ENCODE measurements at places on chromosomes 12 and 14. TPM values are rescaled to one million over a fixed set of nuclear protein-coding genes. Genes with fewer than 3 reads are reported as not detected.

The CMA1 gene
- 0.50 TPM for total RNA-seq

DNA sequence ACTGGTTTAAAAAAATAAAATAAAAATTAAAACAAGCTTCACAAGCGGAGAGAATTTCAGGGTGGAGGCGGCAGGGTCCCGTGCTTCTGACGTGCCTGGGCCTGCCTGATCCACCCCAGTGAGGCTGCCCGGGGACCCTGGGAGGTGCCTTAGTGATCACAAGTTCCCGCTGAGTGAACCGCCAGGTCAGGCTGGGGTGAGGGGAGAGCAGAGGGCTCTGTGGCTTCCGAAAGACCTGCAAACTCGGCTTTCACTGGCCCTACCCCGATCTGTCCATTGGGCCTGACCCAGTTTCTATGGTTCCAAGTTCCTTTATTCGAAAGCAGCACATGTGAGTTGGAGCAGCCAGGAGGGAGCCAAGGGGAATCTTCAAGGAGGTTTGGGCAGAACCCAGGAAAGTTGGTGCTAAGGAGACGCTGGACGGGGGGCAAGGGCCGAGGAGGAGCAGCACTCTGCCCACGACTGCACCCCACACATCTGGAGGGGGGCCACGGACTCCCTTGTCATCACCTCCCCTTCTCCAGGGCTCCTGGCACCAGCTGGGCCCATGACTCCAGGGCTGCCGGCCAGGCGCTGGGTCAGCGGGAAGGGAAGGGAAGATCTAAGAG lies 12.9 kb downstream of the MMP14 start:
- no peak for DNase-seq
- no peak overlapping the region for H3K4me3 ChIP-seq
- H3K4me1 ChIP-seq, result peaks cover 11% of the 10 kb centered on the region
- H3K27ac ChIP-seq, result no peak overlapping the region
- H3K27me3 ChIP-seq, result peaks cover 23% of the 10 kb centered on the region

The TRMT5 gene
- 20.8 TPM for total RNA-seq

GRCh38 chr12:126570566-126570965 lies 1505.3 kb downstream of the AACS start:
- no peaks in the 10 kb centered on the region for H3K27me3 ChIP-seq
- H3K36me3 ChIP-seq, result no peaks in the 10 kb centered on the region
- no peak overlapping the region for H3K27ac ChIP-seq
- no peak overlapping the region for H3K4me3 ChIP-seq

The TSPAN31 gene
- 5.7 TPM for total RNA-seq

The TEX52 gene
- not detected for total RNA-seq

The CCDC88C gene
- total RNA-seq, result 55.1 TPM

The RPL10L gene
- total RNA-seq, result not detected

The RNASE2 gene
- total RNA-seq, result not detected

GRCh38 chr14:72419226-72419775 lies 474.6 kb downstream of the DPF3 start:
- no peak for DNase-seq
- peaks cover 27% of the 10 kb centered on the region for H3K27me3 ChIP-seq
- no peak overlapping the region for H3K27ac ChIP-seq
- H3K4me3 ChIP-seq, result no peak overlapping the region
- H3K36me3 ChIP-seq, result no peaks in the 10 kb centered on the region
- H3K4me1 ChIP-seq, result peaks cover 4% of the 10 kb centered on the region

DNA sequence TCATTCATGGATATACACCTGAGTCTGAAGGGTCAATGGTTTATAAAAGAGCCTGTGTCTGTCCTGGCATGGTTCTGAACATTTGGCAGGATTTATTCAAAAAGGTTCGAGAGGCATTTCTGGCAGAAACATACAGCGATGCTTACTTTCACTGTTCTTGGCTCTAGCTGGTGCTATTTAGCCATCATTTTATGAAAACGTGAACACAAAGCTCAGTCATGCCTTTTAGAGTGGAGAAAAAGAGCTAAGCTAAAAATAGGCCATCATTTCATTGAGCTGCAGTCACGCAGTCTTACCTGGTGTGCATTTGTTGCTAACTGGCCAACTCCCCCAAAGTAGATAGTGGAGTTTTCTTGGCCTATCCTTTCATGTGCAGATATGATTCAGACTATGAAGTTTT lies 1209.5 kb downstream of the SLC16A7 start:
- no peak overlapping the region for H3K4me3 ChIP-seq
- no peak for DNase-seq
- H3K27me3 ChIP-seq, result no peaks in the 10 kb centered on the region
- H3K27ac ChIP-seq, result no peak overlapping the region

The OR6C2 gene
- not detected for total RNA-seq

The MANSC1 gene
- total RNA-seq, result 0.43 TPM

The TMEM229B gene
- total RNA-seq, result 3.1 TPM

The TSPAN9 gene
- 0.24 TPM for total RNA-seq
